ENCODE measurements at places on chromosomes 1 and 21.

GRCh38 chr1:115088871-115089419 is 358 bp downstream of the TSPAN2 start:
- DNase-seq: no peak

- no peak for DNase-seq
These were observed 16.8 kb downstream of the CCDC185 start for GRCh38 chr1:223410036-223410435.

DNA sequence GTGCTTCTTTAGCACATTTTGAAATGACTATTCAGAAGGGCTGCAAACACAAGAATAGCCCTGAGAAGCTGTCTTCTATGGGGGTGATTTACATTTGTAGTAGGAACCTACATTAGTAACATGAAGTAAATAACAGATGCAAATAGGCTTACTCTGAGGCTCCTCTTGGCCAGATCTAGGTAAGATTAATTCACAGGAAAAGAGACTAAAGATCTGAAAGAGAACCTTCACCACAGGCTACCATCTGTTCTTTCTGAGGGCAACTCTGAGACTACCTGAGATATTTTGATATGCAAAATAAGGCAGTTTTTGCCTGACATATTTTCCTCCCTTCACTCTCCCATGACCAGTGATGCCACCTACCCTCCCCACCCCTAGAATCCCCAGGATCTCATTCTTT is 1267.8 kb downstream of the PLA2G4A start:
- DNase-seq: no peak

DNA sequence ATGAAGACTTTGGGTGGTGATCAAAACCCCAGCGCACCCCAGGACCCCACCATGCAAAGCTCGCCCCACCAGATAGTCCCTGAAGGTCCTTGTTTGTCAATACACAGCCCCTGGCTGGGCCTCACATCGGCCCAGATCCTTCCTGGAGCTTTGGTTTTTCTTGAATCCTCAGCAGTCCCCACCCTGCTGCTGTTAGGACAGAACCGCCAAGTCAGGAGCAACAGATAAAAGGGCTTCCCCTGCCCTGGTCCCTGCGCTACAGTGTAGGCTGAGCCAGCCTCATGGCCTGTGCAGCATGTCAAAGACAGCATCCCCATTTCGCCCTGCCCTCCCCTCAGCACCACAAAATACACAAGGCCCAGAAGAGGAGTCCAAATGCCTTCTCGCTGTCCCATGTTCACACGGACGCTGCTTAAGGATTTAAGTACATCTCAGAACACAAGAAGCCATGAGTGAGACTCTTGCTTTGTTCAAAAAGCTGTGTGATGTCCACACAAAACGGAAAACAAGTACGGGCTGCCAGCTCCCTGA is 65.7 kb downstream of the PSMG1 start:
- no peak for DNase-seq

DNA sequence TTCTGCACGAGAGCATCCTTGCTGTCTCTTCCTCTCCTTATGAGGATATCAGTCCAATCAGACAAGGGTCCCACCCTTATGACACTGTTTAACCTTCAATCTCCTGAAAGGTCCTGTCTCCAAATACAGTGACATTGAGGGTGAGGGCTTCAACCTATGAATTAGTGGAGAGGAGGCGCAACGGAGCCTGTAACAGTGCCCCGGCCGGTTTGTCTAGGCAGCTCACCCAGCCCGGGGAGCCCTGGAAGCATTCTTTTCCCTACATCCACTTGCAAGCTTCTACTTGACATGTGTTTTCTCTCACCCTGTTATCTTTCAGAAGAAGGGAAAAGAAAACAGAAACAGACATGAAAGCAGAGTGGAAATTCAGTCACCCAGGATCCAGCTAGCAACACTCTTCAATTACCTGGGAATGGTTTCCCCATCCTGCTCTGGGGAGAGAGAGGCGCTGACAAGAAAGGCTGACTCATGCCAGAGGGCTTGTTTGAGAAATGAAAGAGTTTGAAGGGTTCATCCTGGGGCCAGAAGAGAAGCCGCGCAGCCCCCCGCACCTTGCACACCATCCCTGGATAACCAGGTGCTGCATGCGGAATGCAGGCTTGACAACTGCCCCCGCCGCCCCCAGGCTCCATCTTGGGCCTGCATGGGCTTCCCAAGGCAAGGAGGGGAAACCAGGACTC is 394.9 kb downstream of the NPHP4 start:
- DNase-seq: no peak

- no peak for DNase-seq
These were observed 19.1 kb downstream of the SMIM12 start for GRCh38 chr1:34840426-34840825.

DNA sequence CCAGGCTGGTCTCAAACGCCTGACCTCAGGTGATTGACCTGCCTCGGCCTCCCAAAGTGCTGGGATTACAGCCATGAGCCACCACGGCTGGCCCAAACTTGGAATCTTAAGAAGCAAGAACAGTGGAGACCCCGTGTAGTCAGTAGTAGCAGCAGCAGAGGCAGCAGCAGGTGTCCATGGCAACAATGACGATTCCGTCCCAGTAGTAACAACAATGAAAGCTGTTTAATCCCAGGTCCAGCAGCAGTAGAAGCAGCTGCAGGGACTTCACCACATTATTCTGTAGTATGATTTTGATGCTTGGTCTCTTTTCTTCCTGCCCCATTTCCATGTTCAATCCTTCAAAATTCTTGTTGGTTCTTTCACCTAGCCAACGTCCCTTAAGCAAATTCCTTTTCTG is 69.6 kb upstream of the KCTD3 start:
- no peak for DNase-seq

- no peak for DNase-seq
These were observed 155.9 kb upstream of the L1TD1 start for GRCh38 chr1:62038594-62039284.

DNA sequence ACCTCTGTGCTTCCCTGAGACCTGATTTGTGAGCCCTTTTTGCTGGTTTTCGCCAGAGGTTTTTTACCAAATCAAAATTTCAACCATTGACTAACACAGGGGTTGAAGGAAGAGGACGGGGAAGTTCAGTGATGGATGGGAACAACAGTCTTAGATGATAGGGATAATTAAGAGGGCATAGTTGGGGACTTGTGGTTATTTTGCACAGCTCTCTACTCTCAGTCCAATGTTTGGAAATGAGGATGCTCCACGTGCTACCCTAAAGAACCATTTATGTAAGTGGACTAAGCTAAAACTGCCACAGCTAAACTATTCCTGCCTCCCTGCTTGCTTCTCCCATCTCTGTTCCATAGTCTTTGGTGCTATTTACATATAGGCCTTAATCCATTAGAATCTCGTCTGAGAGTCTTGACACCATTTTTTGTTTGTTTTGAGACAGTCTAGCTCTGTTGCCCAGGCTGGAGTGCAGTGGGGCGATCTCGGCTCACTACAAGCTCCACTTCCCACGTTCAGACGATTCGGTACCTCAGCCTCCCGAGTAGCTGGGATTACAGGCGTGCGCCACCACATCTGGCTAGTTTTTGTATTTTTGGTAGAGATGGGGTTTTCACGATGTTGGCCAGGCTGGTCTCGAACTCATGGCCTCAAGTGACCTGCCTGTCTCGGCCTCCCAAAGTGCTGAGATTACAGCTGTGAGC is 684 bp upstream of the MCL1 start:
- DNase-seq: no peak

DNA sequence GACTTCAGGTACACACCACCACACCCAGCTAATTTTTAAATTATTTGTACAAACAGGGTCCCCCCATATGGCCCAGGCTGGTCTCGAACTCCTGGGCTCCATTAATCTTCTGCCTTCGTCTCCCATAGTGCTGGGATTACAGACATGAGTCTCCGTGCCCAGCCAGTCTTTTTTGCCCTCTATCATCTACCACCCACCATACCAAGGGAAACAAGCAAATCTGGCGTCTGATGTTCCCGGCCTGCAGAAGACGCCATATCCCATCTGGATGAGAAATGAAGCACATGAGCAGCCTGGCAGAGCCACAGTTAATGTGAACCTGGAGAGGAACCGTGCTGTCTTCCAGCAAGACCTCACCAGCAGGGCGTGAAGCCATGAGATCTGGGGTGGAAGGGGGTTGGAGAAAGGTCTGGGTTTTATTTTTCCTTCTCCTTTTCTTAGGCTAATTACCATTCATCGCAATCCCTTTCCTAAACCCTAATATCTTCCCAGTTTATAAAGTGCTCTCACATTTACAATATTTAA is 1.8 kb upstream of the PRELP start:
- no peak for DNase-seq

DNA sequence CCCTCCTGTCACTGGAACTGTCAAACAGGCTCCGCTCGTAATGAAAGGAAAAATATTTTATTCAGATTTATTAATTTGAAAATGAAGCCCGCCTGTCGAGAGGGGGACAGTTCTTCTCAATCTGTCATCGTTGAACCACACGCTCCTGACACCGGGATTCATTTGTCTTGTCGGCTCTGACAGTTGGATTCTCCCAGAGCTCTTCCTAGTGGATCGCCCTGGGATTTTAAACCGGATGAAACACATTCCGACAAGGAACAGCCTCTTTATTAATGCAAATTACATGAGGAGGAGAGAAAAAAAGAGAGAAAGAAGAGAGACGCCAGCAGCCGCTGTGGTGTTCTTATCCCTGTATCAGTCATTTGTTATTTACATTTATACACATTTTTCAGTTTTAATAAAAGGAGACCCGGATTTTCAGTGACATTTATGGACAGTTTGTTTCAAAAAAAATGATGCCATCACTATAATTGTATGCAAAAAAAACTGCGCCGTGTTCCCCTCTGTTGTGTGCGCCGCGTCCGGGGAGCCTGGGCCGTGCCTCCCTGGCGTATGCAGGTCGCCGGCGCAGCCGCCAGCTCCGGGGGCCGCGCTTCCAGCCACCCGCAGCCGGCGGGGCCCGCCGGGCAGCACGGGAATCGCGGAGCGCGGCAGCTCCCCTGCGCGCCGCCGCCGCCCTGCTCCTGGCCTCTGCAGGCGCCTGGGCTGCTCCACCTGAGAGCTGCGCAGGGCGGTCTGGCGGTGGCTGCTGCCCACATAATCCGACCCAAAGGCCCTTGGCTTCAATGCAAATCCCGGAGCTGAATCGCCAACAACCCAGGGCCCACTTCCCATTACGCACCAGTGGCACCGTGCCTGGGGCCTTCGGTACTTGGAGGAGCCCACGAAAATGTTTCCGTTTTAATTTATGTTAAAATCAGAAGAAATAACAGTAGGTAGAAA is 237.9 kb upstream of the PBX1 start:
- DNase-seq: peak; percentile 5

DNA sequence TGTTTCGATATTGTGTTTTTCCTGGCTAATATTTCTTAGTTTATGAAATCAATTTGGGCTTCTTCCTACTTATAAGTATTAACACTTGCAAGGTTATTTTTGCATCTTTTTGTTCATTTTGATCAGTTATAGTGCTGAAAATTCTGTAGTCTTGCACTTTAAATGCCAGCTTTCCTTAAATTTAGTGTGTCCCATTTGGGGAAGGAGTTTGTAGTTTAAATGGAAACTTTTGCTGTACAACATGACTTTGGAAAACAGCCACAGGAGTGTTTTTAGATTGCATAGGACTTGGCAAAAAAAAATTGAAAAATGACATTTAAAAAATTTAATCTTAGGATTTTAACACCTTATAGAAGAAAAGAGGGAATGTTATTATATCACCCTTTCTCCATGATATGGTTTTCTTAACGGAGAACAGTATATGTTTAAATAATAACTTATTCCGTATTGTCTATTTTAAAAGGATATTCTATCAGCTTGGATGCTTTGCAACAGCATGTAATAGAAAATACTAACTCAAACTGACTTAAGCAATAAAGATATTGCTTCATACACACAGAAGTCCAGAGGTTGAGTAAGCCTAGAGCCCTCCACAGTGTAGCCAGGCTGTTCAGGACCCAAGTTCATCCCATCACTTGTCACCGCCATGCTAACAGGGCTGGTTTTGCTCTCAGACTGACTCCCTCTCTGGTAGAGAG is 53.8 kb downstream of the LYPLAL1 start:
- DNase-seq: no peak

DNA sequence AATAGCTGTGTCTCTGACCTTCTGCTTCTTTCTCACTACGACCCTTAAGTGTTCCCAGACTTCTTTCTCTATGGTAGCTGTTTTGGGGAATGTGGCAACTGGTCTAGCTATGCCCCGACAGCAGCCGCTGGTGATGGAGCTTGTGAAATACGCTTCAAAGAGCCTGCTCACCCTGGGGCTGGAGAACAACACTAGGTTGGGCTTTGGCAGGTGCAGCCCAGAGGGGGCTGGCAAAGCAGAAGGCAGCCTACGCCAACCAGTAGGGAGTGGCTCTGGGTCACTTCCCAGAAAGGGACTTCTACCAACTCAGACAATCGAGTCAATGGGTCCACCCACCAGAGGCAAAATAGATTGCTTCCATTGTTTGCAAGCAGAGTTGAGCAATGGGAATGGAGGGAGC is 262.8 kb downstream of the LMO4 start:
- DNase-seq: no peak

DNA sequence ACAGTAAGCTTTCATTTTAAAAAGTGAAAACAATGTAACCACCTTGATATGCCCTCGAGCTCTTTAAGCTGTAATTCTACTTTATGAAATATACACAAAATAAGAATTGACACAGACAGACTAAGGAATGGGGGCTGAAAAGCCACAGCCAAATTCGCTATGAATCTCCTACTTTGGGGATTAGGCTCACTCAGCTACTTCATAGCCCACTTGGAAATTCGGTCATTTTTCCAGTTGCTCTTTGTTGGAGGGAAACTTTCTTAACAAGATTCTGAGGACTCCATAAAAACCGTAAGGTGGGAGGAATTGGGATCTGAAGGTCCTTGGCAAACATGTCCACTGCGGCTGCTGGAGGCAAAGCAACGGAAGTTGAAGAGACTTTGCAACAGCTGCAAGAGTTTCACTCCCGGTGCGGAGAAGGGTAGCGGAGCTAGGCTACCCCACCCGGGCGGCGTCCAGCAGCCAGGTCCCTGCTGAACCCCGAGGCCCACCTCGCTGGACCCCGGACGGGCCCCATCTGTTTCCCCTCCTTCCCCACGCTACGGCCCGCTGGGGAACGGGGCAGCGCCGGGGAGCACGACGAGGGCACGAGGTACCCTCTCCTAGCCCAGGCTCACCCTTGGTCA is 634 bp downstream of the MYCBP start:
- no peak for DNase-seq

DNA sequence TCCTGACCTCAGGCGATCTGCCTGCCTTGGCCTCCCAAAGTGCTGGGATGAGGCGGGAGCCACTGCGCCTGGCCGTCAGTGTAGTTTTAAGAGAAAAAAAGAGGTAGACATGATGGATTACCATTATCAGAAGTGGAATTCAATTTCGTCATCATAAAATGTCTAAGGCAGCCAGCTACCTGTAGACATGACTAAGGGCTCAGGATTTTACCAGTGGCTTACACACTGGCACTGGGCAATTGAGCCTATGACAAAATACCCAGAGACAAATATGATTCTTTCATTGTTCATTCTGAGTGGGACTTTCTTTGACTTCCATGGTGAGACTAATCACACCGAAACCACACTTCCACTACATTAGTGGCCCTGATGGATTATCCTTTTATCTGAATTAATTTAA is 181.5 kb downstream of the GABPA start:
- no peak for DNase-seq
